Activated CD4-positive, alpha-beta T cell treated with anti-CD3 and anti-CD28 coated beads for 48 hours (primary cell): ENCODE measurements at places on chromosomes 13 and 19.
A peak's percentile ranks its signal among the peaks of the same experiment; 100 is the strongest.

DNA sequence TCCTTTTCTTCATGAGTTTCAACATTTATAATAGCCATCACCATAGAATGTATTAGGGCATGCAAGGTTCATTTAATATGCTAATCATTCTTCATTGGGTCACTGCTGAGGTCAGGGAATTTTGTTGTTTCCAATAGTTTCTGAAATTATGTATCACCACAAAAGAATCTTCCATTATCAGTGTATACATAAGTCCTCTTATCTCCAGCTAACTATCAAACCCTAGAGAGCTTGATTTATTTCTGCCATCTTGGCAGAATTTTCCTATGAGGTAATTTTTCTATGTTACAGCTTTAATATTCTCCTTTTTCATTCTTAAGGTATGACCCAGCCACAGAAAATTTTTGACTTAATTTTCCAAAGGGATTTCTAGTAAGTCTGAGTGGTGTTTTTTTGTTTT, 415.0 kb upstream of the SLITRK1 start:
- DNase-seq, result no peak

GRCh38 chr13:48050550-48050949, 13.0 kb downstream of the NUDT15 start:
- no peak for DNase-seq

- peak; percentile 85 for DNase-seq
These were observed 149.1 kb downstream of the KLF12 start for GRCh38 chr13:73984949-73985691.

- DNase-seq, result no peak
These were observed 98.1 kb upstream of the IRS2 start for GRCh38 chr13:109884462-109884861.

DNA sequence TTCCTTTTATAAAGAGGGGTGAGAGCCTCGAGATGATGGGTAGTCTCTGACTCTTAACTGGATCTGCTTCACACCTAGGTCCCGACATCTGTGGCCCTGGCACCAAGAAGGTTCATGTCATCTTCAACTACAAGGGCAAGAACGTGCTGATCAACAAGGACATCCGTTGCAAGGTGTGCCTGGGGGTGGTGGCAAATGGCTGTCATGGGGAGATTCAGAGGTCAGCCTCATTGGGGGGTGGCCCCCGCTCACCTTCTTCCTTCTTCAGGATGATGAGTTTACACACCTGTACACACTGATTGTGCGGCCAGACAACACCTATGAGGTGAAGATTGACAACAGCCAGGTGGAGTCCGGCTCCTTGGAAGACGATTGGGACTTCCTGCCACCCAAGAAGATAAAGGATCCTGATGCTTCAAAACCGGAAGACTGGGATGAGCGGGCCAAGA, 1.6 kb downstream of the CALR start:
- DNase-seq, result no peak

- no peak for DNase-seq
These were observed 26.4 kb downstream of the GRTP1 start for GRCh38 chr13:113337556-113337955.

DNA sequence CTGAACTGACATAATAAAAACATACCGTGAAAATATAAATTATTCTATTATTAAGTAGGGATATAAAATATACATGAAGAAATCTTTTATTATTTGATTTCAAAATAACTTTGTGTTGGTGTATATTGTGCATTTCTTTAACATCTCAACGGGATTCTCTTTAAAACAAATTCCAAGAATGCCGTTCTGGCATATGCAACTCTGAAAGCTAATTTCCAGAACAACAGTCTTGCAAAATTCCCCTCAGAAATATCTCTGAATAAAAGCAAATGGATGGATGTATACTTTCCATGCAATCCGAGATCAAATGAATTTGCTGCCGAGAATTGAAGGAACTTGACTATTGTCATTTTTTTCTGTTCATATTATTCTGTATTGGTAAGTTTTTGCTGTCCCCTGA, 1579.8 kb downstream of the PCDH9 start:
- DNase-seq, result no peak

GRCh38 chr19:34573226-34573864, 91.8 kb downstream of the WTIP start:
- DNase-seq, result no peak

- no peak for DNase-seq
These were observed at the start of gene C3 for GRCh38 chr19:6720369-6721137. C3 (minus strand) TSS chr19:6720650; CDS start chr19:6720589, 61 bp downstream.

DNA sequence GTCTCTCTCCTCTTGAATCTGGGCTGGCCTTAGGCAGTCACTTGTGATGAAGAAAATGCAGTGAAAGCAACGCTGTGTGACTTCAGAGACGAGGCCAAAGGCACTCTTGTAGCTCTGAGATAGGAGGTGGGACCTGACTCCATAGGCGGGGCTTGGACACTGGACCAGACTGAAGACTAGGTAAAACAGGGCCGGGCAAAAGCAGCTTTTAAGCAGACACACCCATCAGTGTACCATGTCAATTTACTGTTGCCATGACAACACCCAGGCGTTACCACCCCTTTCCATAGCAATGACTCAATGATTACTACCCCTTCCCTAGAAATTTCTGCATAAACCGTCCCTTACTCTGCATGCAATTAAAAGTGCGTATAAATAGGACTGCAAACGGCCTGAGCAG, 6.6 kb upstream of the EID2 start:
- peak; percentile 45 for DNase-seq

DNA sequence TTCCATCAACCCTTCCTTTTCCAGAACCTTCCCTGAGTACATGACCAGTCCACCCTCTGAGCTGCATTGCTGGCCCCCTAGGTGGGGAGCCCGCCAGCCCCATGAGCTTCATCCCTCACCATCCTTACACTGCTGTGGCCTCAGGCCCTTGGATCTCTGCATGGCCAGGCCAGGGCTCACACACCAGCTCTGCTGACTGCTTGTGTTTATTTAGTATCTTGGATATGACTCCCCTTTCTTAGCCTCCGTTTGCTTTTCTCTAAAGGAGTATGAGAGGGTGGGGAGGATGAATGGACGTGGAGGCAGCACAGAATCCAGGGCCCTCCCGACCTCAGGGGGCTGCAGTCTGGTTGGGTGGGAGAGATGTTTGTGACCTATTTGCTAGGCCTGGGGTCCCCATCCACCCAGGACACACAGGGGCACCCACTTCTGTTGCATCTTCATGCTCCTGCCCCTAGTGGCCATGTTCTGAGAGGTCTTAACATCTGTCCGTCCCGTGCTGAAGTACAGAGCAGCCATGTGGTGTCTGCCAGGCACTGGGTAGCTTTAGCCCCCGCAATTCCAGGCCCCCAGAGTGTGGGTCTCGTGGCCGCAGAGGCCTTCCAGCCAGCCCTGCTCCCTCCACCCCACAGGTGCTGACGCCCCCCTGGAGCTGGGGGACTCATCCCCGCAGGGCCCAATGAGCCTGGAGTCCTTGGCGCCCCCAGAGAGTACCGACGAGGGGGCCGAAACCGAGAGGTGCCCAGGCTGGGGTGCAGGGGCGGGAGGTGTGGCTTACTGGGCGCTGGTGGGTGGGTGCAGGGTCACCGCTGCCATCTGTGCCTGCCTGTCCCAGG, 13.0 kb downstream of the ARHGEF1 start:
- DNase-seq, result peak; percentile 41

GRCh38 chr13:113601166-113602070, 16.9 kb downstream of the TFDP1 start:
- DNase-seq, result no peak

DNA sequence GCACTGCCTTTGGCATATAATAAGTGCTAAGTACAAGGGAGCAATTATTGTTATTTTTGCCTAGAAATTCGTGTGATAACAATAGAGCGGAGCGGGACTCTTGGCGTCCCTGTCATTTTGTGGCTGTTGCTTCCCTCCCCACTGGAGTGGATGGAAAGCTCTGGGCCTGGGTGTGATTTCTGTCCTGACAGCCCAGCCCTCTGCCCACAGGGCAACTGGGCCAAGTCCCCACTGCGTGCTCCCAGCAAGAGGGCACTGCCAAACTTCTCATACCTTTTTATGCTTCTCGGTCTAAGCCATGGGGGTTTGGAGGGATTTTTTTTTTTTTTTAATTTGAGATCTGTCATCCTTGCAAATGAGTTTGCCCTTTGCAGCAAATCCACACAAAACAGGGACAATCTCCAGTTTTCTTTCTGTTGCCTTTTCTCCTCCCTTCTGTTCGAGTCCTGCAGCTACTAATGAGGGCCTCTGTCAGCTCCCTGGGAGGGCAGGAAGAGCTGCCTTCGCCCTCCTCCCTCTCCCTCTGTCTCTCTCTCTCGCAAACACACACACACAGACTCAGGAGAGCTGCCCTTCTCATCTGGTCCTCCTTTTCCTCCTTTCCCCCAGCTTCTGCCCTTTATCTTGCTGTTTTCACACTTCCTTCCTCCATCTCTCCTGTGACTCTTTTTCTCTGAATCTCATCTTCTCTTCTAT, 103.9 kb downstream of the DNAJC15 start:
- no peak for DNase-seq

DNA sequence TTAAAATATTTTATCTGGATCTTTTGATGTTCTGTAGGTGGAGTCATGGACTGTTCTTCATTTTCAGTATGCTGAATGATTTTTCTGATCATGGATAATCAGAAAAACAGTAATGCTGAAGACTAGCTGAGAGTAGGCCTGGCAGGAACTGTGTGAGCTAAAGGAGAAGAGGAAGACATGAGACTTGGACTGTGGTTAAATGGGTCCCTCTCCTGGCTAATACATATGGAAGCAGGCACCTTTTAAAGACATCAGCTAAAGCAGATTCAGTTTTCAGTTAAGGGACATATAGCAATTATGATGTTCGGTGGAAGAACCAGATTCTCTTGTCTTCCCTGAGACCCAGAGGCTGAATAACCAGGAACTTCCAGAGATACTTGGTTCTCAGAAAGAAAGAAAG, 169.4 kb downstream of the OLFM4 start:
- no peak for DNase-seq

DNA sequence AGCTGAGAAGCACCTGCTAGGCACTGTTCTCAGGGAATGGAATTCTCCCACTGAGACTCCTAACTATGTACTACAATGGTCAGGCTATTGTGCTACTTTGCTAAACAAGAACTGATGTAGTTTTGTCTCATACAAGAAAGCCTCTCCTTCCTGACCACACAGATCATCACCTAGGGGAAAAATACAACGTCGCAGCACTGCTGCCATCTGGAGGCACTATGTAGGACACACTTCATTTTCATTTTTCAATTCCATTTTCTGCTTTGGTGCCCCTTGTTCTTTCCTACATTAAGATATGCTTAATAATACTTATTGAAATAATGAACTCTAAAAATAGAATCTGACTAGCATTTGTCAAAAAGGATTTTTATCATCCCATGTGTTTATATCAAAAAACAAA, 21.1 kb downstream of the PROSER1 start:
- DNase-seq, result peak; percentile 19

- DNase-seq, result no peak
These were observed 125.7 kb upstream of the NBEA start for GRCh38 chr13:34816245-34816884.

GRCh38 chr19:29781386-29782259, 30.2 kb upstream of the CCNE1 start:
- no peak for DNase-seq

- no peak for DNase-seq
These were observed 3.9 kb downstream of the DNAJB1 start for GRCh38 chr19:14514215-14514863.

GRCh38 chr19:39967561-39967960, 3.4 kb upstream of the PSMC4 start:
- DNase-seq, result no peak

- no peak for DNase-seq
These were observed 152.2 kb upstream of the CSNK1A1L start for GRCh38 chr13:37257706-37258105.

DNA sequence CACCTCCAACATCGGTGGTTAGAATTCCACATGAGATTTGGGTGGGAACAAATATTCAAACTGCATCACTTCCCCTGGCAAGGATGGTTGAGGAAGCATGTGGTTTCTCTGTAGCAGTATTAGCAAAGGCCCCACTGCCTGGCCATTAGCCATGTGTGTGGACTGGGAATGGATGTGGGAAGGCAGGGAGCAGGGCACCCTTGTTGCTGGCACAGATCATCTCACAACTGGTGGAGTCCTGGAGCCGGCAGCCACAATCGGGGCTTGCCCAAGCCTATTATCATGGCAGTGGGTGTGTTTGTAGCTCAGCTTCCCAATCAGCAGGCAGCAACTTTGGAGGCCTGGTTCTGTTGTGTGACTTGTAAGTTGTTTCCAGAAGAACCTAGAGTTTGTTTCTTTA, 391.9 kb downstream of the DLEU7 start:
- DNase-seq, result no peak
